ENCODE measurements at places on chromosomes 12 and 14. TPM values are rescaled to one million over a fixed set of nuclear protein-coding genes. Genes with fewer than 3 reads are reported as not detected.

GPRC5D gene
- total RNA-seq, result not detected

- H3K4me1 ChIP-seq, result peaks cover 5% of the 10 kb centered on the region
- H3K36me3 ChIP-seq, result no peaks in the 10 kb centered on the region
- H3K4me3 ChIP-seq, result no peak overlapping the region
- no peaks in the 10 kb centered on the region for H3K27me3 ChIP-seq
- DNase-seq, result no peak
Measured at GRCh38 chr12:101966496-101966895, 89.1 kb downstream of the DRAM1 start.

KIAA0586 gene
- total RNA-seq, result 18.2 TPM

GZMH gene
- total RNA-seq, result 1.2 TPM

SLC7A7 gene
- 0.89 TPM for total RNA-seq
